H1 (cell line): ENCODE measurements at places on chromosomes 7 and 10. TPM values are rescaled to one million over a fixed set of nuclear protein-coding genes. Genes with fewer than 3 reads are reported as not detected.

- DNase-seq: no peak
Observed at GRCh38 chr7:142405122-142405765, 147.4 kb upstream of the PRSS58 start.

DNA sequence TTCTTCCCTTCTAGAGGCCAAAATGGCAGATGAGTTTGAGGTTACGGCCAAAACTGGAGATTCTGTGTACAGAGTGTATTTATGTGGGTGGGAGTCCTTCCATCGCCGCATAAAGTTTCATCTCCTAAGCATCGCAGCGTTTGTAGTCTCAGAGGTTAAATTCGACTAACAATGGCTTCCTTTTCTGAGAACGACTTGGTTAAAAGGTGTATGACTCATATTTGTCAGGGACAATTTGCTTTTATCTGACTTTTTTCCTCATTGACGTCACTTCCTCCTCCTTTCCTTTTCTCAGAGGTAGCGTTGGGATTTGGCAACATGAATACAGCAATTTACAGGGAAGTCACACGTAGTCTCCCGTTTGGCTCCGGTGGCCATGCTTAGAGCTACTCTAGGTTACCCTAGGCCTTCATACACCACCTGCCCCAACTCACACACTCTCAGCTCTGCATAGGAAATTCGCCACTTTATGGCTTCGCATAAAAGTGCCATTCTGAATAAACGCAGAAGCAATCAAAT is 37.6 kb upstream of the TCF7L2 start:
- DNase-seq: no peak

DNA sequence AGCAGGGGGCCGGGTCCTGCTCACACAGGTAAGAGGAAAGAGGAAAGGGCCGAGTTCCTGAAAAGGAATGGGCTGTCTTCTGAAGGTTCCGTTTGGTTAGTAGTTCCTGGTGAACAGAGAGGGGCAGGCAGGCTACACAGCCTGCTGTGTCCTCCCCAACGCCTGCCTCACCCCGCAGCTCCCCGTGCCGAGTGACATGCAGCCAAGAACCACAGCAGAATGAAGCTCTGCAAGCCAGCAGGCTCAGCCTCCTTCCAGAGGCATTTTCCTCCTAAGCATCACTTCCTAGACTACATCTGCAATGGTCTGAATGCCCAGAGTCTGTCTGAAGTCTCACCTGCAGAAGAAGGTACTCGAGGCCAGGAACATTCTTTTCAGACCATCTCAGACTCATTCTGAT is 202.4 kb upstream of the TCERG1L start:
- no peak for DNase-seq

DNA sequence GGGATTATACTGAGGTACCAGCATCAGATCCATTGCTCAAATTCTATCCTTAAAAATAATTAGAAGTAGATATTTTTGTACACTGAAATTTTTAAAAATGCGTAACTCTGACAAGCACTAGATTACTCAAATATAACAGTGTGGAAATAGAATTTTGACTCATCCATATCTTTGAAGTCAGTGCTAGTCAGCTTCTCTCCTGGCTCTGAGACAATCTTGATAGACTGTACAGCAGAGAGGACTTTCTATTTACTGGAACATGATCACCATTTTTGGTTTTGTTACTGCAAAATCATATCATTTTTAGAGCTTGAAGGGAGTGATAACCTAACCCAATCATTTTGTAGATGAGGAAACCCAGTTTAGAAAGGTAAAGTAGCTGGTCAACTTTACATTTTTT is 195.0 kb downstream of the MTERF1 start:
- DNase-seq: no peak

- peak; percentile 94 for DNase-seq
Observed at GRCh38 chr10:131885391-131886165, 15.2 kb upstream of the PPP2R2D start.

GRCh38 chr10:28710202-28710886 is 33.0 kb downstream of the BAMBI start:
- no peak for DNase-seq

Gene OR2A7
- 3.3 and 3.4 TPM in 2 replicates for polyA plus RNA-seq

Gene GPR15LG
- not detected in 2 replicates for polyA plus RNA-seq
